Spinal cord (tissue), 10 donors: ENCODE measurements at places on chromosomes 1 and 21. TPM values are rescaled to one million over a fixed set of nuclear protein-coding genes. Genes with fewer than 3 reads are reported as not detected.
A peak's percentile ranks its signal among the peaks of the same experiment; 100 is the strongest.

The CCT3 gene
- total RNA-seq = 258 TPM

DNA sequence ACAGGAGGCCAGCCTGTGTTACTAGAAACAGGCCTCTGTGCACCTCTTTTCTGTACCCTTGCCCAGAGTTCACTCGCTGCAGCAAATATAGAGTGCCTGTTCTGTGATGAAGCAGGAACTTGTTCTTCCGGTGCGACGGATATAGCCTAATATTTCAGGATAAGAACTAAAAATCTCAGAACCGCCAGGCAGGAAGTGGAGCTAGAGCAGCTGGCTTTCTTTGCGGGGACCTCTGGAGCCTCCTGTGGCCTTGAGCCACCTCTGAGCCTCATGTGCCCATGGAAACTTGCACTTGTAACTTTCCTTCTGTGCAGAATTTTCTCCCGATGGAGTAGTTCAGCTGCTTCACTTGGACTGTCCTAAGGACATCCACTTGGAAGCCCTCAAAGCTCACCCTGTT lies 44.5 kb upstream of the VAMP3 start:
- no peaks in the 10 kb centered on the region for H3K27me3 ChIP-seq
- no peak for DNase-seq
- H3K27ac ChIP-seq = no peak overlapping the region

GRCh38 chr1:182229921-182230491 lies 161.6 kb downstream of the GLUL start:
- H3K36me3 ChIP-seq = no peaks in the 10 kb centered on the region
- no peaks in the 10 kb centered on the region for H3K27me3 ChIP-seq
- no peak overlapping the region for H3K27ac ChIP-seq
- H3K4me3 ChIP-seq = no peak overlapping the region
- peak; percentile 39 for DNase-seq
- H3K4me1 ChIP-seq = no peaks in the 10 kb centered on the region

The VHLL gene
- 0.50 TPM for total RNA-seq

DNA sequence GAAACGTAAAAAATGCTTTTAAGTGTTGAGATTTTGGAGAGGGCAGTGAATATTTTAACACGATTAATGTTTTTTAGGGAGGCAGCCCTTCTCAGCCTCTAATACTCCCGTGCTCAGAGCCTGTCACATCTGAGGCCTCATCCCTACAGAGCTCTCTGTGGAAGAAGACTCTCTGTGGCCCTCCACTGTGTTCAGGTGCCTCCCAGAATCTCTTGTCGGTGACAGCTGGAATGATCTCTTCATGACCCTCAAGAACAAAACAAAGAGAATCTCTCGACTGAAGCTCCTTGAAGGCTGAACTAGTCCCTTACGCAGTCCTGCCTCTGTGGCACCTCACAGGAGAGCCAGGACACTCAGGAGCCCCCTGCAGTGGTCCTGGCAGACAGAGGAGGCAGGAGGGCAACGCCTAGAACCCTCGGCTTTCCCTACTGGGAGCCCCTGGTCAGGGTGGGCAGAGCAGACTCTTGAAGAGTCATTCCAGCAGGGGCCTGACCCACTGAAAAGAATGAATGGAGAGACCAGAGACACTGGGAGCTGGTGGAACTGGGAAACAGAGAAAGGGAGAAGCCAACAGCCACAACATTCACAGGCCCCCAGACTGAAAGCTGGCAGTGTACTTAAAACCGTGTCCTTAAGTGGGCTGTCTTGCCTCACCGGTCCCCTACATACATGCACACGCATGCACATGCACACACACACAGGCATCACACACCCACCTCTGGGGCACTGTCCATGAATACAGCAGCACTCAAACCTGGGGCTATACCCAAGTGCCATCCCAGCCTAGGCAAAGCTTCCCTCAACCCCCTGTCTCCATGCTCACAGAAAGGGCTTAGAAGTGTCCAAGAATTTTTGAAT lies 67.5 kb upstream of the ANGPTL1 start:
- H3K27ac ChIP-seq = peak overlapping the region; percentile 36
- H3K36me3 ChIP-seq = no peaks in the 10 kb centered on the region
- H3K27me3 ChIP-seq = no peaks in the 10 kb centered on the region
- no peak overlapping the region for H3K4me3 ChIP-seq

The TEDDM1 gene
- not detected for total RNA-seq

DNA sequence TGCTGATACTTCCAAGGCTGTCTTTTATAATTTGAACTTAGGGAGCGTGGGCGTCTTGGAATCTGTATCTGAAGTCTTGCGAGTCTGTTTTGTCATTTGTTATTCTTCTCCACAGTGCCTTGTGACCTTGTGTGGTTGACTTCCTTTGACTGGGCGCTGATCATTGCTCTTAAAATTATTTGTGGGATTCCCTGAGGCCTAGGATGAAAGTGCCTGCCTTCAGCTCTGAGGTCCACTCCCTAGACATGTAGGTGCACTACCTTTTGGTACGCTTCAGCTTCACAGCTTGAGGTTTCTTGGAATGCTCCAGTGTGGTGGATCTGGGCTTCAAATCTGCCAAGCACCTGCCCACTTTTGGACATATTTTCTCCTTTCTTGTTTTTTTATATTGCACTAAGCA lies 50.2 kb upstream of the IGSF5 start:
- no peaks in the 10 kb centered on the region for H3K36me3 ChIP-seq
- no peak overlapping the region for H3K4me3 ChIP-seq
- H3K27ac ChIP-seq = no peak overlapping the region
- DNase-seq = no peak

- H3K4me3 ChIP-seq = no peak overlapping the region
- no peaks in the 10 kb centered on the region for H3K36me3 ChIP-seq
- H3K27me3 ChIP-seq = no peaks in the 10 kb centered on the region
- DNase-seq = no peak
Measured at GRCh38 chr1:35672116-35672515, 30.8 kb upstream of the PSMB2 start.

- H3K36me3 ChIP-seq = no peaks in the 10 kb centered on the region
- H3K27me3 ChIP-seq = no peaks in the 10 kb centered on the region
- H3K4me3 ChIP-seq = no peak overlapping the region
- no peak overlapping the region for H3K27ac ChIP-seq
- DNase-seq = no peak
Measured at GRCh38 chr1:24048205-24048869, 63.6 kb downstream of the MYOM3 start.

DNA sequence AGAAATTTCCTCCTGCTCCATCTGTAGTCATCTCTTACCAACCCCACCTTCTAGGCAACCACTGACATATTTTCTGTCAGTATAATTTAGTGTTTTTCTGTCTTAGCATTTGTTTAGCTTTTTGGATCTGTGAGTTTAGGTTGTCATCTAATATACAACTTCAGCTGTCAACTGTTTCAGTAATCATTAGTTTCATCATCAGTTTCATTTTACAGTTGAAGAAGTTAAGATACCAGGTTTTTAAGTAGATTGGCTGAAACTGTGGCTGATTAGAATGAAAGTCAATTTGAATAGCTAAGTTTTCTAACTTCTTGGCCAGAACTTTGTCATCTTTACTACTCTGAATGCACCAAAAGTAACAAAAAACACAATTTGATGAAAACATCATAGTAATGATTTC lies 1957.3 kb downstream of the NCAM2 start:
- no peaks in the 10 kb centered on the region for H3K4me1 ChIP-seq
- no peak overlapping the region for H3K4me3 ChIP-seq
- no peaks in the 10 kb centered on the region for H3K36me3 ChIP-seq
- H3K27me3 ChIP-seq = no peaks in the 10 kb centered on the region

DNA sequence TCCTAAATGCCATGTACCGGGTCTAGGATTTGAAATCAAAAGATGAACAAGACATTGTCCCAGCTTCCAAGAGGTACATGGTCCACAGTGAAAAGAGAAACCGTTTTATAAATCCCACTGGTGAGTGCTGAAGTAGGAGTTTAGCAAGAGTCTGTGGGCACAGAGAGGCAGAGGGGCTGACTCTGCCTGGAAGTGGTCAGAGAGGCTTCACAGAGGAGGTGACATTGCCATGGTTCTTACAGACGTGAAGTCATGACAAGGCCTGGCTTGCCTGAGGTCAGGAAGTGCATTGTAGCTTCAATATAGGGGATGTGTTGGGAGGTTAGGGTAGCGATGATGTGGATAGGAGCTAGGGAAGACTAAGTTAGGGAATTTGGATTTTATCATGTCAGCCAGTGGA lies 28.4 kb downstream of the MAPKAPK2 start:
- H3K27ac ChIP-seq = no peak overlapping the region
- H3K4me1 ChIP-seq = peaks cover 4% of the 10 kb centered on the region
- H3K4me3 ChIP-seq = no peak overlapping the region

The HMGN2 gene
- total RNA-seq = 370 TPM

DNA sequence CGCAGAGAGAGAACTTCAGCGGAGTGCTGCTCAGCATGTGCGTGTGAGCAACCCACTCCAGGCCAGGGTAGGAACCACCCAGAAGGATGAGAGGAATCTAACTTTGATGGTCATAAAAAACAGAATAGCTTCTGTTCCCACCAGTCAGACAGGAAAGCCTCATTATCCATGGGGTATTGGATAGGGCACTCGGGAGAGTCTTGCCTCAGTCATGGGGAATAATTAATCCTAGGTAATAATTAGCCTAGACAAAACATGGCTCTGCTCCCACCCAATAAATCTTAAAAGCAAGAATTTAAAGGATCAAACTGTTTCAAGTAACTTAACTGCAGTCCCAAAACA lies 35.3 kb downstream of the LDLRAD1 start:
- H3K36me3 ChIP-seq = no peaks in the 10 kb centered on the region
- DNase-seq = no peak
- H3K27ac ChIP-seq = peak overlapping the region; percentile 16

- H3K4me3 ChIP-seq = no peak overlapping the region
- no peaks in the 10 kb centered on the region for H3K27me3 ChIP-seq
- no peaks in the 10 kb centered on the region for H3K36me3 ChIP-seq
- peaks cover 2% of the 10 kb centered on the region for H3K4me1 ChIP-seq
- H3K27ac ChIP-seq = no peak overlapping the region
Measured at GRCh38 chr21:36125512-36126207, 9.2 kb upstream of the CBR3 start.

The DIRAS3 gene
- 6.2 TPM for total RNA-seq

The CLCA4 gene
- 1.6 TPM for total RNA-seq

The APCS gene
- not detected for total RNA-seq

- peaks cover 7% of the 10 kb centered on the region for H3K4me1 ChIP-seq
- no peaks in the 10 kb centered on the region for H3K27me3 ChIP-seq
- no peak for DNase-seq
Measured at GRCh38 chr1:117368116-117369108, 1.2 kb downstream of the MAN1A2 start.

DNA sequence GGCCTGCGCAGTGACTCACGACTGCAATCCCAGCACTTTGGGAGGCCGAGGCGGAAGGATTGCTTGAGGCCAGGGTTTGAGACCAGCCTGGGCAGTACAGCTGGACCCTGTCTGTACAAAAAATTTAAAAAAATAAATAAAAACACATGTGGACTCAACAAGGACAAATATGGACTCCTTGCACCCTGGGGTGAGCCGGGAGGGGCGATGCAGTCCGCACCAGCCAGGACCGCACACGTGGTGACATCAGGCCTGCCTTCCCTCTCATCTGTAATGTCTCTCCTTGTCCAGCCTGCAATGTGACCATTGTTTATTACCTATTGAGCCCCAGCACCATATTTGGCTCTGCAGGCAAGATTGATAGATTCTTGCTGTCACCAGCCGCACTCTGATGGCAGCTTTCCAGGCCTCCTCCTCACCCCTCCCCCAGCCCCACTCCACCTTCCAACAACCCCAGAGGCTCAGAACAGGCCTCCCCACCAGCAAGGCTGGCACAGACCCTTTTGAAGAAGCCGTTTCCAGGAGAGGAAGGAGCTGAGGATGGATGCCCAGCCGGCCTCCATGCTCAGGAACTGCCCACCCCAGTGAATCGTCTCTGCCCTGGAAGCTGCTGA lies 55.2 kb downstream of the IRF2BP2 start:
- DNase-seq = no peak
- H3K4me1 ChIP-seq = peaks cover 43% of the 10 kb centered on the region
- H3K27ac ChIP-seq = peak overlapping the region; percentile 48
- H3K36me3 ChIP-seq = no peaks in the 10 kb centered on the region
- no peaks in the 10 kb centered on the region for H3K27me3 ChIP-seq
- H3K4me3 ChIP-seq = no peak overlapping the region

The FLG gene
- not detected for total RNA-seq

GRCh38 chr21:44475266-44475845 lies 20.0 kb downstream of the LRRC3 start:
- no peak for DNase-seq
- H3K4me1 ChIP-seq = no peaks in the 10 kb centered on the region
- no peak overlapping the region for H3K27ac ChIP-seq
- no peaks in the 10 kb centered on the region for H3K27me3 ChIP-seq

The MYBPH gene
- total RNA-seq = not detected

GRCh38 chr1:156140879-156141707 lies 12.3 kb upstream of the SEMA4A start:
- no peak overlapping the region for H3K4me3 ChIP-seq
- H3K4me1 ChIP-seq = peaks cover 21% of the 10 kb centered on the region
- peak; percentile 61 for DNase-seq
- peak overlapping the region; percentile 64 for H3K27ac ChIP-seq

DNA sequence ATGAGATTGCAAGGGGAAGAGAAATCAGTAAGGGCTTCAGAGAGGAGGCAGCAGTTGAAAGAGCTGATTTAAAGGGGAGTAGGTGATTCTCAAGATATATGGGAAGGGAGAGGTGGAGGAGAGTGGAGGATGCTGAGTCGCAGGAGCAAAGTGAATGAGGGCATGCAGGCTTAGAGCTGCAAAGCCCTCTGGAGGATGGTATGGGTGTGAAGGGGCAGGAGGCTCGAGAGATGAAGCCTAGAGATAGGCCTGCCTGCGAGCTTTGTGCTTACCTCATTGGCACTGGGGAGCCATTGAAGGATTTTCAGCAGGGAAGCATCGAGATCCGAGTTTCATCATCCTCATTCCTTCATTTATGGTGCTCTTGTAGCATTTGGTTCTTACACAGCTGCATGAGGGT lies 15.8 kb upstream of the SH2D2A start:
- no peak overlapping the region for H3K27ac ChIP-seq
- no peaks in the 10 kb centered on the region for H3K4me1 ChIP-seq
- no peak overlapping the region for H3K4me3 ChIP-seq
- H3K27me3 ChIP-seq = peaks cover 12% of the 10 kb centered on the region
- H3K36me3 ChIP-seq = no peaks in the 10 kb centered on the region

DNA sequence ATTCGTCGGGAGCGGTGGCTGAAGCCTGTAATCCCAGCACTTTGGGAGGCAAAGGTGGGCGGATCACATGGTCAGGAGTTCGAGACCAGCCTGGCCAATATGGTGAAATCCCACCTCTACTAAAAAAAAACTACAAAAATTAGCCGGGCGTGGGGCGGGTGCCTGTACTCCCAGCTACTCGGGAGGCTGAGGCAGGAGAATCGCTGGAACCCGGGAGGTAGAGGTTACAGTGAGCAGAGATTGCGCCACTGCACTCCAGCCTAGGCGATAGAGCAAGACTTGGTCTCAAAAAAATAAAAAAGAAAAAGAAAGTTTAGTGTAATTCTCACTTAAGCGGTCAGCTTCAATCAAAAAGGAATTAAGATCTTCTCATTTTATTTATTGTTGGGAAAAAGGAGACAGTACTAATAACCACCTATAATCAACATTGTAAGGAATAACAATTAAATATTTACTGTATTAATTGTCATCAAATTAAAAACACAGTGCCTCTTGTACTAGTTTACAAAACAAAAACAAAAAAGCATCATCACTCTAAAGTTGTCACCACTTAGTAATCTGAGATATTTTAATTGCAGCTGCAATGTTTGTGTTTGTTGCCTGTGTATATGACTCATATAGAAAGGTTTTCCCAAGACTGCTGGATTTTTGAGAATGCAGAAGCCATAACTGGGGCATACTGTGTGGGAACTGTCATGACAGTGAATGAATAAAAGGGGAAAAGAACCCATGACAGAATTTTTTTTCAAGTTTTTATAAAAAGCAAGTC lies 3.7 kb downstream of the FBXO42 start:
- H3K4me1 ChIP-seq = peaks cover 18% of the 10 kb centered on the region
- H3K27me3 ChIP-seq = no peaks in the 10 kb centered on the region
- no peak overlapping the region for H3K4me3 ChIP-seq
- no peak for DNase-seq

GRCh38 chr1:86616433-86616832 lies 69.6 kb downstream of the CLCA4 start:
- DNase-seq = no peak
- no peak overlapping the region for H3K27ac ChIP-seq
- H3K4me1 ChIP-seq = no peaks in the 10 kb centered on the region
- no peaks in the 10 kb centered on the region for H3K27me3 ChIP-seq
